Stimulated activated naive CD4-positive, alpha-beta T cell (primary cell): ENCODE measurements at places on chromosomes 2 and 18.

- DNase-seq = no peak
Observed at GRCh38 chr2:223306371-223306770, 254.4 kb downstream of the KCNE4 start.

DNA sequence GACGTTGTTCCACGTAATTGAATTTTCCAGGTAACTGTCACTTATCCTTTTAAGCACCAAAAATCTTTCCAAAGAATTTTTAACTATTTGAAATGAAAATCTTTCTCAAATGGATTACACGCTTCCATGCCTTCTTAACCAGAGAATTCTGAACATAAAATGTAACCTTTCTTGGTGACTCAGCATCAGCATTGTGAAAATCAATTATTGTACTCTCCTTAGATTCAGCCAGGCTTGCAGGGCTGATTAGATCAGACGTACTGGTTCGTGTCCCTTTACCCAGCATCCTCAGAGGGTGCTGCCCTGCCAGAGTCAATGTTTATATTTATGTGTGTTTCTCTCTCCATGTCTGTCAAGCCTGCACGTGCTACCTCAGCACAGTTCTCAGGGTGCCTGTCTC is 623.9 kb downstream of the CNTNAP5 start:
- no peak for DNase-seq

DNA sequence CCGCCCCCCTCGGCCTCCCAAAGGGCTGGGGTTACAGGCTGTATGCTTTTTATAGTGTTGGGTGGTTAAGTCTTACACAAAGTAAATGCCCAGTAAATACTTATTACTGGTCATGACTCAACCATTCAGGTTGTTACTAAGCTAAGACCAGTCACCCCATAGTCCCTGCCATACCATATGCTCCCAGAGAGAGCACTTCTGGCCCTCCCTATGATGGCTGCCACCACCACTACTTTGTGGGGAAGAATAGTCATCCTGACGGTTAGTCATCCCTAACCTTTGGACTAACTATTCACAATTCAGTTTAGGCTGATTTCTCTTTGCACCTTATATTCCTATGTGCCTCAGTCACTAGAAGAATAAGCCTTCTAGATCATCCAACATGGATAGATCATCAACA is 42.0 kb upstream of the MSH2 start:
- no peak for DNase-seq

DNA sequence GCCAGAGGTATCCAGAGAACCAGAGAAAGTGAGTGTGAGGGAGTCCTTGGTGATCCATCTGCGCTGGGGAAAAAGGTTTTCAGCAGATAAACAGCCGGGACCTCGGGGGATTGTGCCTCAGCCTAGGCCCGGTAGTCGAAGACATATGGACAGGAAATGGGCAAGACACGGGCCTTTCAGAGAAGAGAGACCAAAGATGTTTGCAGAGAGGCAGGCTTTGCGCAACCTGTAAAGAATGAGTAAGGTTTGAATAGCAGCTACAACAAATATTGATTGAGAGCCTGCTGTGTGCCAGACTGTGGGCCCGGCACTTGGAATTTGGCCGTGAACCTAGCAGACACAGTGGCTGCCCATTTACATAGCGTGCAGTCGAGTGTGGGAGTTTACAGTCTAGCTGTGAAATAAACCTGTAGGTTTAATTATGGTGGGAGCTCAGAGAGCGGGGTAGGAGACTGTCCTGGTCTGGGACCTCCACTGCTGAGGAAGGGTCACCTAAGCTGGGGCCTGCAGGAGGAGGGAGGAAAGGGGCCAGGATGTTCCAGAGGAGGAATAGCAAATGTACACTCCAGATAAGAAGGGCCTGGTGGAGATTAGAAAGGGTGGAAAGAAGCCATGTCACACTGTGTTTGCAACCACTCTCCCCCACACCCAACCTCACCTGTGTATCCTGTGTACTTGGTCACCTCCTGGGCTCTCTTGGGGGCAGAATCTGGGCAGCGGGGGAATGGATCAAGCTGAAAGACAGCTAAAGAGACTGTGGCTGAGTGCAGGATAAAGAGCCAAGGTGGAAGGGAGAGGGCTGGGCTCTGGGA is 3.0 kb downstream of the SH2D6 start:
- no peak for DNase-seq

- no peak for DNase-seq
Observed at GRCh38 chr18:78794071-78794430, 185.6 kb upstream of the SALL3 start.

DNA sequence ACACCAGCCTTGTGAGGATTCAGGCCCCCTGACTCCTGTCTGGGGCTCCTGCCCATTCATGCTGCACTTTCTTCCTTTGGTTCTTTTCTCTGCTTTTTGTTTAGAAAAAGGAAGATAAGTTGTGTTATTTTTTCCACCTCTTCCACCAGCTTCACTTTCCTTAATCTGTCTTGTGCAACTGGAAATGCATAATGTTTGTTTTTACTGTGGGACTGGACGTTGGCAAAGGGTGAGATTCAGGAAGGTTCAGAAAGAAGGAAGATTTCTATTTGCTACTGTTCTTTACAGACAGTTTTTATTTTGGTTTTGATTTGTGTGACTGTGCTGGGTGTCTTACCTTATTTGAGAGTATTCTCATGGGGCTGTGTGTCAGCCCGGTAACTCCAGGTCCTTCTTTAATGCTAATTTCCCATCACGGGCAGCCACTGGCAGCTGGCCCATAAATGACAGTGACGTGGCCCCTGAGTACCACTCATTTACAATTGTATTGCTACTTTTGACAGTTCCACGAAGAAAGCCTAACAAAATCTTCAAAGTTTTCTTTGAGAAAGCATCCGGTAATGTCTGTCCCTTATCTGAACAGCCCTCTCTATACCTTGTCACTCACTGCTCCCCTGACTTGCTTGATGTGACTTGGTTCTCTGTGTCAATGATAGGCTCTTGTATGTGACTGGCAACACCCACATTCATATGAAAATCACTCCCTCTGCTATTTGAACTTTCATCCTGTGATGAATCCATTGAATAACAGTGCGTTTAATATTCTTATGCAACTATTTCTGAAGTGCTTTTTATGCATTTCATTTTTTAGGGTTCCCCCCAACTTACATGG is 32.7 kb downstream of the RHBDD1 start:
- no peak for DNase-seq
